Stimulated activated CD8-positive, alpha-beta memory T cell treated with anti-CD3 and anti-CD28 coated beads, Interleukin-12 subunit alpha, Interleukin-12 subunit beta, amount 100 ng/mL, for 1 hour (primary cell): ENCODE measurements at places on chromosomes 4 and X.

DNA sequence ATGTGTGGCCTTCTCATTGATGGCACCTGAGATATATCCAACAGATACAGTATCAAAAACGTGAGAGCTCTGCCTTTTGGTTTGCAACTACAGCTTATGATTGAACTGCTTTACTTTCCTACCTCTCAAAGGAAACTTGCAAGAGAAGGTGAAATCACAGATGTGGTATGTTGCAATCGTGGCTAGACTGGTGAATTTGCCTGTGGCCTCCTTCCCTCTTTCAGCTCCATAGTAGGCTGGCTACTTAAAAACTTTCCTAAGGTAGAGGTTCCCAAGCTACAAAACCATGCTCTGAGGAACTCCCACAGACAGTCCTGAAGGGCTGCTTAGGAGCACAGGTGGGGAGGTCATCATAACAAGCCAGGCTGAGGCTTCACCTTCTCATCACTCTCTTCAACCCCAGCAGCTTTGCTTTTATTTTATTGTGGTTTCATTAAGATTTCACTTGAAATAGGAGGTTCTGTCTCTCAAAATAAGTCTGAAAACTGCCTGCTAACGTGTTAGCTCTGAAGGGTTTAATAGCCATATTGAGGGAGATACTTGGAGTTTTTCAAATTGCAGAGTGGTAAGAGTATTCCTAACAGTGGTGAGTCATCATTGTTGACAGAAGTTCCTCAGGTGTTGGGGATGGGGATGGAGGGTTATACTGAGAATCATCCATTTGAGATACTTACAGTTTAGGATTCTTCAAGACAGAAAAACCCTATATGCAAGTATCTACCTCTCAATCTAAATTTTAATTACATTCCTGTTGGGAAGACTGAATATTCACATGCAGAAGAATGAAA is 93.5 kb upstream of the UCP1 start:
- DNase-seq = no peak

- no peak for DNase-seq
Measured at GRCh38 chrX:626745-627509, 3.7 kb upstream of the SHOX start.

DNA sequence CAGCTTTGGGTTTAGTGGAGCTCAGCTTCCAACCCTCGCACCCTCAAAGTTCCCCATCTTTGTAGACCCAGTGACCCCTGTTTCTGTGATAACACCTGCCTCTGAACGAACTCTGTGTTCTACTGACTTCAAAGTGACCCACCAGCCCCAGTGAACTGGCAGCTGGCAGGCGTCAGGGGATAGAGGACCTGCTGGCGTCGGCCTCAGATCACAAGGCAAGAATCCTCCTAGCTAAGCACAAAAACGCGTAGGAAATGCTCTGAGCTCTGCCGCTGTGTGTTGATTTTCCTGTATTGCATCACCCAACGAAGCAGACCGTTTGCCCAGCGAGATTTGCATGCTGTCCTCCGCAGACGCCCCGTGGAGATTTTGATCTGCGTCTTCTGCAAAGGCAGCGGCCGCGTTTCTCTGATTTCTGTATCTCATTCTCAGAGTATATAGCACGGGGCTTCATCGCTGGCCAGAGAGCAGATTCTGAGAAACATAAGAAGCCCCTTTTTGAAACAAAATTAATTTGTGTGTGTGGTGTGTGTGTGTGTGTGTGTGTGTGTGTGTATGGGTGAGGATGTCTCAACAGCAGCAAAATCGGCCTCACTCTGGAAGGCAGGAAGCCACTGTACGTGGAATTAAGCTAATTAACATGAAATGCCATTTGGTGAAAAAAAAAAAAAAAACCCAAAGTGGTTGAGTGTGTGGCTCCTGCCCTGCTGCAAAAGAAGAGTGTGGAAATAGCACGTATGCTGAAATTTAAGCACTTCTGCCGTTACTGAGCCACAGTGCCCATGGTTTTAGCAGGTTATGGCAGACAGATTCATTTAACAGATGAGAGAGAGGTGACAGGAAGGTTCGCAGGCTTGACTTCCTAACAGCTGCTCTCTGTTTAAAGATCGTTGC is 29.2 kb upstream of the ASMTL start:
- DNase-seq = peak; percentile 58

DNA sequence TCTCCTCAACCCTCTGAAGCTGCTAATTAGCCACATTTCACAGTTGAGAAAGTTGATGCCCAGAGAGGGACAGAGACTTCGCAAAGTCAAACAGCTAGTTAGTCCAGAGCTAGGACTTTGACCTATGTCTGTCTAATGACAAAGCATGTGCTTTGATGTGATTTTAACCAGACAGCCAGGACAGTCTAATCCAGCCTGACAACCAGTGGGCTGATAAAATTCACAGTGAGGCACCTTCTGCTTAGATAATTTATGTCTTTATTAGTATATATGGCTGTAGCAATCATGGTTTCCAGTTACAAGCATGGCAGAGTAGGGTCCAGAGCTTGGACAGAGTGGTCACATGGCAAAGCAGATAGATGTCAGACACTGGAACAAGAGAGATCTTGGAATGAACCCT is 133.6 kb upstream of the C1QTNF7 start:
- no peak for DNase-seq

DNA sequence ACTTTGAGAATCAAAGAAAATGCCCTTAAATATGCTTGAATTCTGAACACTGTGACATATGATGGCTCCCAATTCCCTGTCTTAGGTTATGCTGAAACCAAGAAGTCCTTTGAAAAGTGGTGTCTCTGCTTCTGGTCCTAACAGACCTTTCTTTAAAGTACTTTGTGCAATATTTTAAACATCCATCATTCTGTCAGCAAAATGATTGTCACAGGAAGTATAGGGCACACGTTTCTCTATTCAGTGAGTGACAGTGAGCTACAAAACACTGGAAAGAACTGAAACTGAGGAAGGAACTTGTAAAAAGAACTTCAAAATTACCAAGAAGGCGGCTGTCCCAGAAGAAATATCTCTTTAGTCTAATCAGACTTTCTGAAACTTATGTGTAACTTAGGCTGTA is 12.2 kb upstream of the NUP54 start:
- no peak for DNase-seq

- DNase-seq = no peak
Measured at GRCh38 chr4:113955948-113956347, 23.5 kb downstream of the ARSJ start.

DNA sequence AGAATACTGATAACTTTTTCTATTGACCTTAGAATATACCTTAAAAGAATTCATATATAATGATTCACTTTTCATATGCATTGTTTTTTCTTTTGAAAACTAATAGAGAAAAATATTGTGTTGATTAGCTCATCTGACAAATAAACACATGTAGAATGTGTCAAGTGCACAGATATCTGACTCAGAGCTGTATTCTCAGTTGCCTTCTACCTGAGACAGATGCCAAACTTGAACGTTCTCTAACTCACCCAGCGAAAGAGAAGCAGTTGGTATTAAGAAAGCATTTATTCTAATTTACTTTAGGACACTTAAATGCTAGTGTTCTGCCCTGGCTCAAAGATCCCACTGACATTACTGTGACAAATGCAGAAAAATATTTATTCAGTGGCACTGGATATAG is 28.1 kb downstream of the USP53 start:
- no peak for DNase-seq

DNA sequence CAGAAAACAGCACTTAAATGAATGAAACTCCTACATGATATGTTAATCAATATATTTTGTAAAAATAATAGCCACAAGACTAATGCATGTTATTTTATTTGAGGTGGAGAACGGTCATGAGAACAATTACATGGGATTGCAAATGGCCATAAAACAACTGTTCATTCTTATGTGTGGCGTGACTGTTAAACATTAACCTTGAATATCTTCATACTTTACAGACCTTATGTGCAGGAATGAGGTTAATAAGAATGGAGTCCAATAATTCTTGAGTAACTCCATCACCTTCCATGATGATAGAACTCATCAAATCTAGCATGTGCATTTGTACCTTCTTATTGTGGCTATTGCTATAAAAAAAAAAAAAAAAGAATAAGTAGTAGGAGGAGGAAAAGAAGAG is 55.3 kb downstream of the PDS5A start:
- no peak for DNase-seq

DNA sequence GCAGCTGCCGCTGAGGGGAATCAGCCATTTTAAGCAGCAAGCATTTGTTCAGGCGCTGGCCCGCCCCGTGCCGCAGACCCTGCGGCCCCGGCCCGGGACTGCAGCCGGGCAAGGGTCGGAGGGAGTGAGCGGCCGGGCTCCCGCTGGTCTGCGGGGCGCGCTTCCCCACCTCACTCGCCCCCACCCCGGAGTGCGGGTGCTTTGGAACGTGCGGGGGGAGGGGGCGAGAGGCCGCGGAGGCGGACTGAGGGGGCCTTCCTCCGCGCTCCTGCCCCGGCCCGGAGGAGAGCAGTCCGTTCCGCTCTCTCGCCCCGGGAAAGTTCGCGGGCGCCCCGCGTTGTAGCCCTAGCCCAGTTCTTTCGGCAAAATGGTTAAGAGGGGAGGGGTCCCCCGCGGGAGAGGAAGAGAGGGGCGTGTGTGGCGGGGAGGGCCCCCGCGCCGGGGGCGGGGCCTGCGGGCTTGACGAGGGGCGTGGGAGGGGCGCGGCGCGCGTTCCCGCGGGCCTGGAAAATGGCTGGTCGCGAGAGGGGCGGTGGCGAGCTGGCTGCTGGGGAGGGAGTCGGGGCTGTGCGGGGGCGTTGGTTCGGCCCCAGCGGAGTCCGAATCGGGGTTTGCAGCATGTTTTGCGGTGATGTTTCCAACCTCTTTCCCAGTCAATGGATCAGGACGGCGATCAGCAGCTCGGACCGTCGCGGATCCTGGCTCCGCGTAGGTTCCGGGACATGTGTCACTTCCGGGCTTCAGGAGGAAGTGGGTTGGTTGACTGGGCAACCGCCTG is 942 bp downstream of the ING2 start:
- DNase-seq = peak; percentile 81

GRCh38 chr4:47493238-47494123 is 8.4 kb downstream of the ATP10D start:
- DNase-seq = no peak

DNA sequence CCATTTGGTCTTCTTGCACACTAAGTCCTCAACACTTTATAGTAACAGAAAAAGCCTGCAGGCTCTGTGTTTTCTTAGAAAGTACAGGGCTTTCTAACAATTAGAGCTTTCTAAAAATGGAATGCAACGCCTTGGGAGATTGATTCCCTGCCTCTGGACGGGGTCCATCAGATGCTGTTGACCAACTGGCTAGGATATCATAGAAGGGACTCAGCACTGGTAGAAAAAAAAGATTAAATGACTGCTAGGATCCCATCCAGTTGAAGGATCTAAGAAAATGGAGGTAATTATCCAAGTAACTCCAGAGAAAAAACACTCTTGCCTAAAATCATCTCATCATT is 39.5 kb downstream of the USP46 start:
- DNase-seq = no peak

GRCh38 chr4:105541420-105541819 is 11.0 kb upstream of the ARHGEF38 start:
- DNase-seq = no peak

DNA sequence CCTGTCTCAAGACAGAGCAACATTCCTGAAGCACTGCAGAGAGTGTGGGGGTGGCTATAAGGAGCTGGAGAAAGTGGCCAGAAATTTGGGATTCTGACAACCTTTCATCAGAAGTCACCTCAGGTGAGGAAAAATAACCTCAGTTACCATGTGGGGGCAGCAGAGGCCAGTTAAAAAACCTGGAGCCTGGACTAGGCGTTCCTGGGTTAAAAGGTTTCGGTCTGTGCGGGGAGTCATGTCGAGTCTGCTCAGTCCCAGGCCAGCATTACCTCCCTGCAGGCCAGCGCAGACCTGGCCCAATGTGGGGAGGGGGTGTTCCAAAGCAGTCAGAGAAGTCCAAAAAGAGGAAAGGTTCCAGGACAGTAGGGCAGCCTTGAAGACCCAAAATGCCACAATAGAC is 10.9 kb upstream of the NALF2 start:
- DNase-seq = no peak

DNA sequence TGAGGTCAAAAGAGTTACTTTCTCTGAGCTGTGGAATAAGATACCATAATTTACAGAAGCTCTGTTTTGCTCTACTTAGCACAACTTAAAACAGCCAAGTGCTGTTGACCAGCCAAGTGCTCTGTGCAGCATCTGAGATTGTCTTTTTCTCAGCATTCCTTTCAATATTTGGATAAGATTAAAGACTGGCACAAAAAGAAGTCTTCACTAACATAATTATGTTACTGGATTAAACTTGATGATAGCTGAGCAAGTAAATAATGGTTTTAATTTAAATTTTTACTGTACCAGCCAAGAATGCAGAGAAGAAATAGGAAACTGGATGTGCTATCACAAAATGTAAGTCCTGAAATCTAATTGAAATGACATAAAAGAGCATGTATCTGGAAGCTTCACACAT is 60.4 kb downstream of the NPY2R start:
- DNase-seq = no peak

GRCh38 chr4:41509451-41509866 is 28.5 kb upstream of the LIMCH1 start:
- DNase-seq = no peak

DNA sequence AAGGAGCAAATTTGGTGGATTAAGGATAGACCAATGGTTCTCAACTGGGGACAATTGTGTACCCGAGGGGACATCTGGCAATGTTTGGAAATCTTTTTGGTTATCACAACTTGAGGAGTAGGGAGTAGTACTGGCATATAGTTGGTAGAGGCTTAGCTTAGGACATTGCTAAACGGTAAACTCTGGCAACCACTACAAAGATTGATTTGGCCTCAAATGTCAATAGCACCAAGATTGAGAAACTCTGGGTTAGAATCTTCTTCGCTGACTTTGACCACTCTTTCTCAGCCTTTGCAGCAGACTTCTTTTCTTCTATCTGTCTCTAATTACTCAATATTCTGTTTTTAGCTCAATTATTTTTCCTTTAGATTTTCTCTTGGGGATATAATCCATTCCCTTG is 1.5 kb upstream of the NBDY start:
- no peak for DNase-seq

DNA sequence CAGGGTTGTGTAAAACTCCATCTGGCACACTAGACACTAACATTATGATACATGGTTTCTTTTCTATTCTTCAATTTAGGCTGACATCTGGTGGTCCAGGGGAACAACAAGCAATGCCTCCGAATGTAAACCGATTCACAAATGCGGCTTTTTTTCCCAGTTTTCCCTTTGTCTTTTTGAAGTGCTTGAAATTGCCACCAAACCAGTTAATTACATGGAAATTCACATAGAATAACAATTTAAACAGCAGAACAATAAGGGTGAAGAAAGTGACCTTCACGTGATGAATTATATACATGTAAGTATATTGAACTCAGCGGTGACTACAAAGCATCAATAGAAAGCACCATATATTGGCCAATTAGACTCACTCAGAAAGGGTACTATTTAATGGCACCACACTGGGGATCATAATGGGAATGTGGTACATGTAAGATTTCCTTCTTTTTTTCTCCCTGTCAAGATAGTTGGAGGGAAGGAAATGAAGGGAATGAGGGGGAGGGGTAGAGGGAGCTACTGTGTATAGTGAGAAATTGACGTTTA is 103.9 kb downstream of the MMRN1 start:
- no peak for DNase-seq
